ENCODE measurements at places on chromosomes 11 and 22.

GRCh38 chr22:23833017-23833751 lies 5.6 kb downstream of the DERL3 start:
- DNase-seq: no peak

DNA sequence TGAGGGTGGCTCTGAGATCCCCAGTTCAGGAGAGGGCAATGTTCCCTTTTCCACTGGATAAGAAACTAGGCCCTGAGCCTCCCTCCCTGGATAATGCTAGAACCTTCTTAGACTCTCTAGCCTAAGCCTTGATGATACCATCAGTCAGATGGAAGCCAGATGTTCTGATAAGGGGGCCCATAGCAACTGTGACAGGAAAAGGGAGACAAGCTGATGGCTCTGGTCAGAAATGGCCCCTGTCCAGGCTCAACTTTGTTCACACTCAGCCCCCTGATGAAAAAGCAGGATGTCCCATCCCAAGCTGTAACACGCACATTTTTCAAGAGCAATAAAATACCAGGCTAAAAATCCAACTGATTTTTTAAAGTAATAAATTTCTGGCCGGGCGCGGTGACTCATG lies 7.2 kb upstream of the OAF start:
- DNase-seq: no peak

- DNase-seq: peak; percentile 47
Measured at GRCh38 chr11:14075118-14076078, 112.9 kb downstream of the SPON1 start.

DNA sequence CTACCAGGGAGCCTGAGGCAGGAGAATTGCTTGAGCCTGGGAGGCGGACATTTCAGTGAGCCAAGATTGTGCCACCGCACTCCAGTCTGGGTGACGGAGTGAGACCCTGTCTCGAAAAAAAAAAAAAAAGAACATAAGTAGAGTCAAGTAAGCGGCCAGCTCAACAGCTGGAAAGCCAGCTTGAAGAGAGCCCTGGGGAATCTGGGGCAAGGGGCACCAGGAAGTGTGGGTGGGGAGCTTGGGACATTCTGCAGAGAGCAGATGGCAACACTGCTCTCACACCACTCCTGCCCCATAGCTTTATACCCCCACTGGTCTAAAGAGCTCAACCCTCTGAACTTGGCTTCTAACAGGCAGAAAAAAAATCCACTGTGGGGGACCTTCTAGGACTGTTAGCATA lies 505.6 kb downstream of the BUD13 start:
- DNase-seq: no peak

- no peak for DNase-seq
Measured at GRCh38 chr11:84588131-84588829, 1038.9 kb downstream of the DLG2 start.

DNA sequence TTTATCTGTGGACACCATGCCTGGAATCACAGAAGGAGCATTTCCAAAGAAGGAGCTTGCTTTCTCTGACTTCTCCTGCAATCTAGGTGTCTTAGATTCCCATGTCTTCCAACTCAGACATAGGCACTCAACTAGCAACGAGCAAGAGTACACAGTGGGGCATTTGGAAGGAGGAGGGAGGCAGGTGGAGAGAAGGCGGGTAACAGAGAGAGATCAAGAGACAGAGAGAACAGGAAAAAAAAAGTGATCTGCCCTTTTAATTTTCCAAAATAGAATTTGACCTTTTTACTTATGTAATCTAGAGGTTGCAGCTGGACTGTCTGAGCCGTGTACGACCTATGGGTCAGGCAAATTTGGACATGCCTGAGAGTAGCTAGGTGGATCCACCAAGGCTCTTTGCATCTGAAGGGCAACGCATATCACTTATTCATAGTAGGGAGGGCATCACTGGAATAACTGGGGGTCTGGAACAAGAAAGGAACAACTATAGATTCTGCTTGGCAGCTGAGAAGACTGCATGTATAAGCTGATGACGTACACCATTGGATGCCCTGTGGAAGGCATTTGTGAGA lies 37.3 kb upstream of the POGLUT3 start:
- DNase-seq: no peak

DNA sequence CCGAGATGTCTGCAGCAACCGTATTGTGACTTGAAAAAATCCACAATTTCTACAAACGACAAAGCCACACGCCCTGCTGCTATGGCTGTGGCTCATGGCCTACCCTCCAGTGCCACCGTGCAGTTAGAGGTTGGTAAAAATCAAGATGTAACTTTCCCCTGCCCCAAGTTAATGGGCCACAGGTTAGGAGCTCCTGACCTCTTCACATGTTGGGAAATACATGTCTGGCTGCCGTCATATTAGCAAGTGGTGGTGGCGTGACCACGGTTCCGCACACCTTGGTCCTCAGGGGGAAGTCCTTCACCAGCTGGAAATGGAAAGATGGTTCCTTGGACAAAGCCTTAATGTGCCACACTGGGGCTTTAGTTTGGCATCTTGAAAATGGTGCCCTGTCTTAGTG lies 27.4 kb upstream of the CCND1 start:
- DNase-seq: no peak

GRCh38 chr11:128701086-128701485 lies 7.2 kb downstream of the FLI1 start:
- DNase-seq: no peak

GRCh38 chr22:36411589-36412258 lies 24.0 kb upstream of the MYH9 start:
- DNase-seq: no peak

DNA sequence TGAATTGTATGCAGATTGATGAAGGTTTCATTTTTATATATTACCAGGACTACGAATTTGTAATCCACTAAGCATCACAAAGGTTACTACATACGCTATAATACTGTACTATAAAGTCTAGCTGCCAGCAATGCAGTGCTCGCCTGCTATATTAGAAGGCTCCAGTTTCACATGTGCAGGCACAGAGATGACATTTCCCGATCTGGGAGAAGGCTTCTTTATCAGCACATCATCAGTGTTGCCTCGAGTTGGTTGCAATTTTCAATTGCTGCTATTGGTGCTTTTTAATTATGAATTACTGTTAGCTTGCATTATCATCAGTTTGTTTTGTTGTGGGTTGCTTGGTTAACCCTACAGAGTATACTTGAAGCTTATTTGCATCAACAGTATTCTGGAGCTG lies 143.2 kb upstream of the TEAD1 start:
- DNase-seq: no peak

DNA sequence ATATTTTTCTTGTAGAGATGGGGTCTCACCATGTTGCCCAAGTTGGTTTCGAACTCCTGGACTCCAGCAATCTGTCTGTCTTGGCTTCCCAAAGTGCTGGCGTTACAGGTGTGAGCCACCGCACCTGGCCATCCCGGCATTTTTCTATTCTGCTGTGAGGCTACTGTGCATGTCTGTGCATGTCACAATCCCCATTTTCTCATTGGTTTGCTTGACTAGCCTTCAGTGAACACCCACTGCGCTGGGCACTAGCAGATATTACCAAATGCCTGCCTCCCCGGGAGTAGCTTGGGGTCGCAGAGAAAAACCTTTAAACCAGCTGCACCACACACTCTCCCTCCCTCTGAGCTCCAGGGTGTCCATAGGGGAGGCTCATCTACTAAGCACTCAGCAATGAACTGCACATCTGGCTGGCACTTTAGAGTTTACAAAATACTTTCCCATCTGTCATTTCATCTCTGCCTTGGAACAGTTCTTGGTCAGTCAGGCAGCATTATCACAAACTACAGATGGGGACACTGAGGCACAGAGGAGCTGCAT lies 4.9 kb downstream of the CSNK1E start:
- no peak for DNase-seq

- no peak for DNase-seq
Measured at GRCh38 chr11:112318184-112318591, 57.5 kb upstream of the PLET1 start.

- DNase-seq: no peak
Measured at GRCh38 chr11:122085712-122086111, 30.3 kb downstream of the BLID start.
